ENCODE measurements at places on chromosomes 3 and 15.

- no peak for DNase-seq
These were observed 265.6 kb upstream of the UBE2E2 start for GRCh38 chr3:22937536-22937935.

DNA sequence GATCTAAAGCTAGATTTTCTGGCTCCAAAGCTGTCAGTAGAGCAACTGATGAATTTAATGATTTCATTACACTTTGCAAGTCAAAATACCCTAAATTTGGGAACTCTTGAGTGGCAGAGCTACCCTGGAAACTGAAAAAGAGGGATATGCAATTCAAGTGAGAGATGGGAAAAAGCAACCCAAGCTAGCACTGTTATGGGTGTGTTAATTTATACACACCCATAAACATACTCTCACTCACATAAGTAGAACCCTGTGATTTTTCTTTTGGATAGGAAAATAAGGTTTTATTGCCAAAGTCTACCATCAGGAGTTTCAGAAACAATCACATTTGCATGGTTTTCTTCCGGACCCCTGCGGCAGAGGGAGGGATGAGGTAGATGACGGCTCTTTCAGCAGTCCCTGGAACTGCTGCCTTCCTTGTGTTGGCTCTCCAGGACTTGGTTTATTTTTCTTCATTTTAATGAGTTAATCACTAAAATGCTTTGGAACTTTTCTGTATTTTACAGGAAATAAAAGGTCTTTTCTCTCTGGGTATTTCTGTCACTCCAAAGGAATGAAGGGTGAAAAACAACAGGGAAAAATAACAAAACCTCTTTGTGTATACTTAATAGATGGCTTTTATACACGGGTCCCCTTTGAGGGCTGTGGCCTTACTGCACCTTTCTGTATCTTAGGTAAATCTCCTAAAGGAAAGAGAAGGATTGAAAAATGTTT, 63.8 kb downstream of the TTC23 start:
- DNase-seq, result no peak

DNA sequence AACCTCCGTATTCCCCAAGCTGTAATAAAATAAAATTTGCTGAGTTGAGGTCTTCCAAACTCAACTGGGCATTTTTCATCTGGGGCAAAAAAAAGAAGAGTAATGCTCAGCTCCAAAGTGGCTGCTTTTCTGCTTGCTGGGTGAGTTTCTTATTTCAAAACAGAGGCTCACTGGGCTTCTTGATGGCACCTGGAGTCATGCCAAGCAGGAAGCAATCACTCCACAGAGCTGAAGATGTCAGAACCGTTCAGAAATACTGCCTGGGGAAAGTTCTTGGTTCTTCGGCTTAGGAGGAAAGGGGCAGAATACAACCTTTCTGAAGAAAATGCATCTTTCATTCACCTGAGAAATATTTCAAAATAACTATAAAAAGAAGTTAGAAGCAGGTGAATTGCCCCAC, 4.1 kb downstream of the CCR9 start:
- peak; percentile 1 for DNase-seq

DNA sequence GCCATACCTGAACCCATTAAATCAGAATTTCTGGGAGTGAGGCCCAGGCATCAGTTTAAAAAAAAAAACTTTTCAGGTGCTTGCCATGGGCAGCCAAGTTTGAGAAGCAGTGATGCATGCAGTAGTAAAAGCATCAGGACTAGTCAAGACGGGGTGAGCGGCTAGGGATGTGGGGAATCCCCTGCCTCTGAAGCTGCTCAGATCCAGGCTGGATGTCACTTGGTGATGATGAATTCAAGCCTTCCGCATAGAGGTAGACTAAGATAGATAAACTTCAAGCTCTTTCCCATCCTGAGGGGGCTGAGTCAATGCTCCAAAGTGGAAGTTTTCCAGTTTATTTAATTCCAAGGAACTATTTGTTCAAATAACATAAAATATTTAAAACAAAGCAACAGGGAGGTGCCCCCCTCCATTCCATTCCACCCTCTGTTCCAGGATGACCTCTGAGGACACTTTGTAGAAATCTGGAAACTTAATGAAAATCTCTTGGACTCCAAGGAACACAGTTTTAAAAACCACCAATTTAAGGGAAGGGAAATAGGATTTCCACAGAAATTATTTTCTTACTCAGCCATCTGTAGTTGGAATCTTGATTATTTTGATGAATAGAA, 100.4 kb upstream of the NR2E3 start:
- DNase-seq, result no peak

DNA sequence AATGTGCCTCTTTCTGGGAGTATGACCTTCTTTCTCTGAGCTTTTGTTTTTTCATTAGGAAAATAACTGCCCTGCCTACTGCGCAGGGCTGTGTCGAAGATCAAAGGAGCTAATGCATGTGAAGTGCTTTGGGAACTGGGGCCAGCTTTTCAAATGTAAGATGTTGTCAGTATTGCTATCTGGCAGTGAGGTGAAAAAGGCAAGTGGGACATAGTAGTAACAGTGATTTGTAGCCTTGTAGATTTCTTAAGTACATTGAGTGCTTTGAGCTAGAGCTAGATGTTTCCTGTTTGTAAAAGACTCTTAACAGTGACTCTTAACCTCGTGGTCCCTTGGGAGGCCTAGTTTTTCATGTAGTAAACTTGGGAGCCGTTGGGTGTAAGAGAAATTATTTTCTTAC, 126.5 kb downstream of the ECT2 start:
- peak; percentile 33 for DNase-seq

DNA sequence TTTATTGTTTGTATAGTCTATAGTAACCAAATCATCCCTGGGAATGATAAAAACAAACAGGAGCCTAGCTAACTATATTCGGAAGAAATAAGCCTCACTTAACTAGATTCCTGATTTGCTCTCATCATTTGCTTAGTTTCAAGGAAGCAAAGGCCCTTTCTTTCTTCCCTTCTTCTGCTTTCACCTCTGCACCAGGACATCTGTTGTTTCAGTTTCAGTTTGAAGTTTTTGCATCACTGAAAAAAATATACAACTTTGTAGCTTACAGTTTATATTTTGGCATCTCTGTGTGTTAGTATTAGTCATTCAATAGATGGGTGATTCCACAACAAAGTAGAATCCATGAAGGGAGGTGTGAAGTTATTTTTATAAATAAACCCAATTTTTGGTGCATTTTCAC, 113.6 kb upstream of the SNTN start:
- DNase-seq, result no peak

- DNase-seq, result no peak
These were observed 498.7 kb downstream of the CNTN6 start for GRCh38 chr3:1591327-1592028.

GRCh38 chr15:79529157-79529785, 97.1 kb downstream of the MINAR1 start:
- DNase-seq, result no peak

DNA sequence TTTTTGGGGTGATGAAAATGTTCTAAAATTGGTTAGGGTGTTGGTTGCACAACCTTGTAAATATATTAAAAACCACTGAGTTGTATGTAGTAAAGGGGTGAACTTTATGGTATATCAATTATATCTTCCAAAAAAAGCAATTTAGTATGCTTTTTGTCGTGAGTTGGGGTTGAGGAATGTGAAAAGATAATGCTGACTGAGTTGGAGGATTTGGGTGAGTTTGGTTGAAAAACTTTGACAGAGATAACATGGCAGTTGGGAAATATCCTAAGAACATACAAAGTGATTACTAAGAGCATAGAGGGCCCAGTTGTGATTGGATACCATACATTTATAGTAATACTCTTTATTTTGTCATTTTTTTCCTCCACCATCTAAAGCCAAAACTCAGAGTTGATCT, 33.6 kb downstream of the HMG20A start:
- DNase-seq, result no peak

DNA sequence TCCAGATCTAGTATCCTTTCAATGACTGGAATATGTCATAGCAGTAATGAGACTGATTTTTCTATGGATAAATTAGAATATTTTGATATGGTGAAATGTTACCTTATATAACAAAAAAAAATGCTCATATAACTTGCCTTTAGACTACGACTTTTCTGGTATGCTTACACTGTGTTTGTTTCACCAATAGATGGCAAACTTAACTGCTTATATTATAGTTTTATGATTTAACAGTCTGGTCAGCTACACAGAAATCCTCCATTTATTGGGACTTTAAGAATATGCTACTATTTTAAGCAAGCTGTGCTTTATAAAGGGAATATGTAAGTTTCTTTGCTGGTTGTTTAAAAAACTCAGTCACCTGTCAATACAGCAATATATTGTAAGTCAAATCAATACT, 205.6 kb downstream of the VGLL3 start:
- DNase-seq, result no peak

GRCh38 chr15:77418966-77419835, 703 bp downstream of the PEAK1 start:
- DNase-seq, result no peak

GRCh38 chr3:63934041-63934866, 22.1 kb upstream of the SCAANT1 start:
- DNase-seq, result no peak

GRCh38 chr3:165820671-165821123, 16.5 kb downstream of the BCHE start:
- no peak for DNase-seq

DNA sequence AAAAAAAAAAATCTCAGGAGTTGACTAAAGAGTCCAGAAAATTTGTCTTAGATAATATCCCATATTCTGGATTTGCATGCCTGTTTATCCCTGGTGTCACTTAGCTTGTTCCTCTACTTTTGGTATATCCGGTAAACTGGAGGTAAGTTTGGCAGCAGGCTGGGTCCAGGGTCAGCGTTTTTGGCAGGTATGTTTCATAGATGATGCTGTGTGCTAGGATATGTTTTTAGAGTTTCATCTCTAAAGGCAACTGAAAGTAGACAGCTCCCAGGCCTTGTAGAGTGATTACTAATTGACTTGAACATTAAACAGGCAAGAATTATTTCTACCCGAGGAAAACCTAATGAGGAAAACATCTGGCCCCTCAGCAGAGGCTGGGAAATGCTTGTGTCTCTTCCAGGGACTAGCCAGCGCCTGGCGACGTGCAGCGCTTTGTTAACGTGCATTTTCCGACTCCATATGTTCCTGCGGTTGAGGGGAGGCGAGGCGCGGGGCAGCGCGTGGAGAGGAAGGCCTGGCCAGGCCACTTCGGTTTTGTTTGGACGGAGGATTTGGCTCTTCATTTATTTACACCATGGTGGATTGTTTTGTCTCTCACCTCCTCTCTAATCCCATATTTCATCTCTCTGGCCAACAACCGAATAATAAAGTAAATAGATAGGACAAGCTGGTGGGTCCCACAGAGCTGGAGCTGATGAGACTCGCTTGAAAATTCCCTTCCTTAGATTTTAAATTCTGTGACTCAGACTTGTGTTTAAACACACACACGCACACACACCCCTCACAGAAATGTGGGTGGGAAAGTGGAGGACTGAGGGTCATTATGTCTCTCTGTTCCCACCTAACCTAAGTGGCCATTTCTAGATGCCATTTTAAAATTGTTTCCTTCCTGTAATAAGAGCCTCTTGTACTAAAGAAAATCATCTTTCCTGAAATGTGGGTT, 65.3 kb downstream of the ASB7 start:
- no peak for DNase-seq

- DNase-seq, result no peak
These were observed 3.4 kb upstream of the DOCK3 start for GRCh38 chr3:50671331-50671730.

DNA sequence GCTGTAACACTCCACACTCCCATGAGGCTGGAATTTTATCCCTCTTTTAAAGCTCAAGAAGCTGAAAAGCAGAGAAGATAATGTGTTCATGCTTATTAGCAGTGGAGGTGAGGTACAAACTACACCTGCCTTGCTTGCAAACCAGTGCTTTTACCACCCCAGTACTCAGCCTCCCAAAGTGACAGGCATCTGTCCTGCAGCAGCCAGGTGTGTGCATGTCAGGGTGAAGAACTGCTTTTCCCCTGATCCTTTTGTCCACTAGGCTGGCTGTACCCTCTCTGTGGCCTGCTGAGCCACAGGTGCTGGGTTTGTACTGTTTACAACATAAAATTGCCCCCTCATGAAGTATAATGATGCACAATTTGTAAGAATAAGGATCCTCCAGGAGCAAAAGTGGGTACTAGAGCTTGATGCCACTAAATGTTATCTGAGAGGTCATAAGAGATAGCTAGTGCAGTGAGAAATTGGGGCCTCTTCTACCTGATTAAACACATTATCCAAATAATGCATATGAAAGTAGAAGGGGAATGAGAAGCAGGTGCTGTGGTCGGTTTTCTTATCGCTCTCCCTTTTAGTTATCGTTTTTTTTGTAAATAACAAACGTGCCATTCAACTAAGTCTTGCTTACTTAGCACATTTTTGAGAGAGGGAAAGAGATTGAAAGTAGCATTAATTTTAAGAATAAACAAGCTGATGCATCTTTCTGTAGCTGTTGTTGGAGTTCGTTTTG, 39.2 kb upstream of the GADL1 start:
- no peak for DNase-seq

- no peak for DNase-seq
These were observed 1076.8 kb downstream of the TBL1XR1 start for GRCh38 chr3:176120507-176120906.

DNA sequence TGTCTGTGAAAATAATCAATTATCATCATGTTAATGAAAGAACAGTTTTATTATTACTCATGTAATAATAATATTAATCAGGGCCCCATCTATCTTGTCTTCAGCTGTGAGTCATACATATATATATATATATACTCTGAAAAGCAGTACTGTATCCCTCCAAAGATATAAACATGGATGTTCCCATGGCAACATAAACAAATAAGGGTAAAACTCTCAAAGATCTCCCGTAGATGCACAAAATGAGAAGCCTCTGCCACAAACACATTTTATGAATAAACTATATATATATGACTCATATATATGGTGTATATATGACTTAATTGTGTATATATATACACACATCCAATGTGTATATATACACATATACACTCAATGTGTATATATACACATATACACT, 163.8 kb upstream of the ARHGEF26 start:
- DNase-seq, result no peak

DNA sequence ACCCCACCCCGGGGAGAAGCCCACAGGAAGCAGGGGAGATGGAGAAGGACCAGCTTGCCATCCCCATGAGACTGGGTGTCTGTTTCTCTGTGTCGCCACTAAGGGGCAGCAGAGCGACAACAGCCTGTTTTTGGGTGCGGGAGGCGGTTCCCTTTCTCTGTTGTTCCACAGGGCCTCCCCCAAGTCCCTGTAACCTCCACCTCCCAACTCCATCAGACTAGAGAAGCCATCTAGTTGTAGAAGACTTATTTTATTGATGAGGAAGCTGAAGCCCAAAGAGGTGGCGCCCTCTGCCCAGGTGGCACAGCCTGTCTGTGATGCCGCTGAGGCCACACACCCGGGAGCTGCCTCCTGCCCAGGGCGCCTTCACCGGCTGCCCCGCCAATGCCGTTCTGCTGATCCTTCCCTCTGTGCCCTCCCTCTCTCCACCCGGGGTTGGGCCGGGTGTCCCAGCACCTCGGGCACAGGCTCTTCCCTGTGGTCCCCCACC, 3.9 kb upstream of the CCDC9B start:
- DNase-seq, result no peak

- DNase-seq, result no peak
These were observed 38.1 kb downstream of the ZIC1 start for GRCh38 chr3:147447224-147447623.

- no peak for DNase-seq
These were observed 9.1 kb upstream of the OXTR start for GRCh38 chr3:8778475-8778874.

GRCh38 chr3:98755601-98756000, 7.5 kb upstream of the ST3GAL6 start:
- DNase-seq, result no peak

All from left renal pelvis (tissue), 4 donors.